ENCODE measurements at places on chromosomes 16 and 17.

GRCh38 chr16:21167360-21167759 is 8.9 kb downstream of the LDAF1 start:
- no peak for DNase-seq

DNA sequence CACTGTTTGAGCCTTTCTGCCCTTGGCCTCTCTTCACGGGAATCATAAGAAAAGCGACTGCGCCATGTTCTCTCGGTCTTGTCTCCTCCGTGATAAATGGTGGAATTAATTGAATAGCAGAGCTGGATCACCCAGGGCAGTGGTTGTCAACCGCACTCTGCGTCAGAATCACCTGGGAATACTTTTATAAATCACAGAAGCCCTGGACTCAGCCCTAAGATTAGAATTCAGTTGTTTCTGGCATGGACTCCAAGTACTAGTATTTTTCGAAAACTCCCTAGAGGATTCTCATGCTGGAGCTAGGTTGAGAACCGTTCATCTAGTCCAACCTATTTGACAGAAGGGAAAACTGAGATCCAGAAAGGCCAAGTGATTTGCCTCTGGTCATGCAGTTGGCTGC is 64.1 kb downstream of the SPACA3 start:
- no peak for DNase-seq

DNA sequence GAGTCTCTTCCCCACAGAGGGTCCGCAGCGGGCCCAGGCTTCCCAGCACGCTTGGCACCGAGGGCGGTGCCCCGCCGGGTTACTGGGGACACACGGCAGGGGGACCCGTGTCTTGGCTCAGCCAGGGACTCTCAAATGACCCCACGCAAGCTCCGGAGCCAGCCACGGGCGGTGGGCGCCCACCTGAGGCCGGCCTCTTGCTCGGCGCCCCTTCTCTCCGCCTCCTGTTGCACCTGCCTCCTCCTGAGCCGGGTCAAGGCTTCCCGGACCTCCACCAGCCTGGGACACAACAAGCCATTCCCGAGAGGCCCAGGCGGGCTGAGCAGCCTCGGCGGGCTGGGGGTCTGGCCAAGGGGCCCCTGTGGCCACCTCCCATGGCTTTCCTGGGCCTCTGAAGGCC is 1.7 kb downstream of the CCDC154 start:
- DNase-seq: no peak

- no peak for DNase-seq
These were observed 169.9 kb downstream of the MSI2 start for GRCh38 chr17:57425903-57426880.

DNA sequence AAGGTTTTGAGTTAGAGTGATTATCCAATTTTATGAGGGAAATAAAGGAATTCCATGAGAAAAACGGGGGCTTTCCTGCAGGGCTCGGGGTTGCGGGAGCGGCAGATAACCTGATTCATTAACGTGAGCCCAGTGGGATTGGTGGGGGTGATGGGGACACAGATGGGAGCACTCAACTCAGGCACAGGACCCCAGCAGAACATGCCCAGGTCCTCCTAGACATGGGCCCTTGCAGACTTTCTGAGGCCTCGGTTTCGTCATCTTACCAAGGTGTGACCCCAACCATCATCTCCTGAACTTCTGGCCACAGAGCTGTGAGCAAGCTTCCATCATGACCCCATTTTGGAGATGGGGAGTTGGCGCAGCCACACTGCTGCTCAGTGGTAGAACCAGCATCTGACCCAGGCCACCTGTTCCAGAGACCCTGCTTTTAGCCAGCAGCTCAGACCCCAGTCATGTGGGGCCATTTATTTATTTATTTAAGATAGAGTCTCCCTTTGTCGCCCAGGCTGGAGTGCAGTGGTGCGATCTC is 22.3 kb downstream of the CARHSP1 start:
- DNase-seq: no peak

- no peak for DNase-seq
These were observed 1.4 kb downstream of the NFAT5 start for GRCh38 chr16:69566981-69567680.

DNA sequence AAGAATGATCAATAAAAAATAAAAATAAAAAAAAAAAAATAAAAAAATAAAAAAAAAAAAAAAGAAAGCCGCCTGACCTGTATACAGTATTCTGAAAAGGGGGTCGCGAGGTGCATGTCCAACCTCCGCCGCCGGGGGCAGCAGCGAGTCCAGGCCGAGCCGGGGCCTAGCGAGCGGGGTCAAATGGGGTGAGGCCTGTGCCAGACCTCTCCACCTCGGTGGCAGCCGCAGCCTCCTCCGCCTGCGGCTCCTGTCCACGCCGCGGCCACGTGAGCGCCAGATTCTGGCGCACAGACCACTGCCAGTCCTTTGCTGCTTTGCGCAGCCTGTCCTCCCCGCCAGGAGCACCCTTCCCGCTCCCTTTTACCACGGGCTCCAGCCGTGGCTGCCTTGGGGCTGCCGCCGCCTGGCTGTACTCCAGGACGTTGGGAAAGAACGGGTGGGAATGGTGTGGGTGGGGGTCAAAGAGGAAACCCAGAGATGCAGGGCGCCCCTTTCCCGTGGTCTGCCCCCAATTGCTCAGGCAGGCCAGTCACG is 2.4 kb upstream of the BCKDK start:
- peak; percentile 70 for DNase-seq

- DNase-seq: no peak
These were observed 119.3 kb upstream of the TBX2 start for GRCh38 chr17:61280338-61280737.

DNA sequence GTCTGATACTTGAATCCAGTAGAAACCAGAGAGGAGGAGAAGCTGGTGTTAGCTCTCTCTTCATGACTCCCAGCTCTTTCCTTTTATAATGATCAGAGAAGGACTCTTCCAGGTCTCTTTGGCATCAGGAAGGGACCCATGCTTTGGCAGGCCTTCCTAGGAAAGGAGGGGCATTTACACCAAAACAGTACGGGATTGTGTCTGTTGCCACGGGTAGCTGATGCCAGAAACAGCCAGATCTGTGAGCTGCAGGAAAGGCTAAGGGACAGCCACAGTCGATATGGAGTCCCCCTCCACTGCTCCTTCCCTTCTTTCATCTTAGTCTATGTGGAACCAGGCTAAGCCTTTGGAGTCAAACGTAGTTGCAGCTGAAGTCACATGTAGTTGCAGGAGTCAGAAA is 9.3 kb downstream of the CEP295NL start:
- DNase-seq: no peak

GRCh38 chr16:30982548-30983288 is 2.3 kb upstream of the HSD3B7 start:
- no peak for DNase-seq

All from CD4-positive, alpha-beta T cell treated with Interleukin-4 for 4 hours (primary cell).